ENCODE measurements at places on chromosomes 11 and 22.

DNA sequence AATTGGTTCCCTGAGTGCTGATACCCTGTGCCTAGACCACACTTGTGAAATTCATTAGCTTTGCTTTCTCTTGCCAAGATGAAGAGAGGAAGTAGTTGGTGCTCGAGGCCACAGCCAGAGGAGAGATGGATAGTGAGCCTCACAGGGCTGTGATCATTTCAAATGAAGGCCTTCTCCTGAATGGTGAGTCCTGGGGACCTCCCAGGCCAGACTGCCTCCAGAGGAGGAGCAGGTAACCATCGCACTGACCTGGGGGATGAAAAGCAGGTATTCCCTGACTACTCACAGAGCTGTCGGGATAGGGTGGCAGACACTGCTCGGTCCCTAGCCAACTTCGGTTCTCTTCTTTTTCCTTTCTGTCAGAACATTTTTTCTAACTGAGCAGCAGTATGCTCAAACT lies 4.8 kb upstream of the FXYD6 start:
- no peak for DNase-seq

GRCh38 chr11:65776710-65777141 lies 4.0 kb downstream of the AP5B1 start:
- DNase-seq, result no peak

DNA sequence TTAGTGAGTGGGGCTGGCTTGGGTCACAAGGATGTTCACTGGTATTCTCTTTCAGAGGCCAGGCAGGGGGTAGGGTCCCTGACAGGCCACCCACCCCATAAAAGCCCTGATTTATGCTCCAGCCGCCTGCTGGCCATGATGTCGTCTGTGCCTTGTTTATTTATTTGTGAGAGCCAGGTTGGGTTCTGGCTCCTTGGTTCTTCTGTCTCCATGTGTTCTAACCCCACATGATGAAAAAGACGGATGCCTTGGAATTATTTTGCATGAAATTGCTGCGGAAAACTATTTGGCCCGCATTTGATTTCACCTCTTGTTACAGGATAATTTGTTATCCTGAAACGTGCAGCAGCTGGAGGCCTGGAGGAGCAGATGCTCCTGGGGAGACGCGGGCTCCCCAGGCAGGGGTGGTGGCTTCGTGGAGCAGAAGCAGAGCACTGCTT lies 46.3 kb upstream of the WNT11 start:
- DNase-seq, result no peak

DNA sequence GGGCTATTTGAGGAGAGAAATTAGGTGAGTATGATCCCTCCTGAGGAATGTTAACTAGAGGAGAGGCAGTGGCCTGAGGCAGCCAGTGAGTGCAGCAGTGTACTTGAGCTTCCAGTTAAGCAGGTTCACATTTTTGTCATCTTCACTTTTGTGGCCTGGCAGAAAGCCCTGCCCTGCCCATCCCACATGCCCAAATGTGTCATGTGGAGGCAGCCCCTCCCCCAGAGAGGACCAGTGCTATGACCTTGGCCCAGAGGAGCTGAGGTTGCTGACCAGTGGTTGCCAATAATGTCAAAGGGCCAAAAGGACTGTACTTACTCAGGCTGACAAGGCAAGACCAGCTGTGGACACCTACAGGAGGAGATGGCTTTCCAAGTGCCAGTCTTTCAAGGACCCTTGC lies 17.6 kb upstream of the GRK2 start:
- DNase-seq, result no peak

DNA sequence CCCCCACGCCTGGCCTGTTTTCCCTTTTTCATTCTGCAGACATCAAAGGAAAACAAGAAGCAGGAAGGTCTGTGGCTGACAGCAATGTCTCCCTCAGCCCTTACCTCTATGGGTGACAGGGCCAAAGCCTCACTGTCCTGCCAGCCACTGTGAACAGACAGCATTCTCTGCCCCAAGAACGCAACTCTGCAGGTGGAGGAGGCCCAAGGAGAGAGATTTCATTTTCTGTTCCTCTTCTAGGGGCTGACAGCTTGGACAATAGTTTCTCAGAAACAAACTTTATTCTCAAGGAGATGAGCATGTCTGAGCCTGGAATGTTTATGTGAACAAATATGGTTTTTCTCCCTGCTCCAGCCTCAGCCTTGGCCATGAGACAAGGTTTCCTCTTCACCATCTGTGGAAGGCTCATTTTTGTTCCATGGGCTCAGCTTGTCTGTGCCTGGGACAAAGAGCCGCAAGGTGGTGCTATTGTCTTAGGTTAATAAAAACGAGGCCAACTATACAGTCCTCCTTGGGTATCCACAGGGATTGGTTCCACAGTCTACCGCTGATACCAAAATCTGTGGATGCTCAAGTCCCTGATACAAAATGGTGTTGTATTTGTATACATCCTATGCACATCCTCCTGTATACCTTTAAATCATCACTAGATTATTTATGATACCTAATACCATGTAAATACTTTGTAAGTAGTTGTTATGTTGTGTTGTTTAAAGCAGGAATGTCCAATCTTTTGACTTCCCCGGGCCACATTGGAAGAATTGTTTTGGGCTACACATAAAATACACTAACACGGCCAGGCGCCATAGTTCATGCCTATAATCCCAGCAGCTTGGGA lies 5.8 kb downstream of the PIWIL3 start:
- DNase-seq, result peak; percentile 61

DNA sequence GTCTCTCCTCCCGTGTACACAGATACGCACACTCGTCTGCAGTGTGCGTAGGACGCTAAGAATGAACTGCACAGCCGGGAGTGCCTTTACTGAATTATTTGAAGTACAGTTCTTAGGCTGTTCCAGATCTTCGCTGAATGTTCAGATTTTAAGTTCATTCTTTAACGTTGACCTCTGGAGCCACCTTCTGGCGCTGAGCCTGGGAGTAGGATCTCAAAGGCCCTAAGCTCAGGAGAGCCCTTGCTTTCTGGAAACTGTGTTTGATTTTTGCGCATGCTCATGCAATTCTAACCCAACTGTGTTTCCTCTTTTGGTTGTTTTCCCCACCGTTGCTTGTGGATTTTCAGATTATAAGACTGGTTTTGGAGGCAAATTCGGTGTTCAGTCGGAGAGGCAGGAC lies 22.8 kb downstream of the CTTN start:
- DNase-seq, result no peak

DNA sequence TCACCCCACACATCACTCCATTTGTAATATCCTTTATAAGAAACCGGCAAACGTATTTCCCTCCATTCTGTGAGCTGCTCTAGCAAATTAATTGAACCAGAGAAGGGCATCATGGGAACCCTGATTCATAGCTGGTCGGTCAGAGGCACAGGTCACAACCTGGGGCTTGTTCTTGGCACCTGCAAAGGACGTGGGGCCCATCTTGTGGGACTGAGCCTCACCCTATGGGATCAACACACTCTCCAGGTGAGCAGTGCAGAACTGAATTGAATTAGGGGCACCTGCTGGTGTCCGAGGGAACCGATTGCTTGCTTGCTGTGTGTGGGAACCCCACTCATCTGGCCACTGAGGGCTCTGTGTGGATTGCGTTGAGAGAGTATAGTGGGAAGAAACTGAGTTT lies 145.3 kb downstream of the CTTN start:
- no peak for DNase-seq

DNA sequence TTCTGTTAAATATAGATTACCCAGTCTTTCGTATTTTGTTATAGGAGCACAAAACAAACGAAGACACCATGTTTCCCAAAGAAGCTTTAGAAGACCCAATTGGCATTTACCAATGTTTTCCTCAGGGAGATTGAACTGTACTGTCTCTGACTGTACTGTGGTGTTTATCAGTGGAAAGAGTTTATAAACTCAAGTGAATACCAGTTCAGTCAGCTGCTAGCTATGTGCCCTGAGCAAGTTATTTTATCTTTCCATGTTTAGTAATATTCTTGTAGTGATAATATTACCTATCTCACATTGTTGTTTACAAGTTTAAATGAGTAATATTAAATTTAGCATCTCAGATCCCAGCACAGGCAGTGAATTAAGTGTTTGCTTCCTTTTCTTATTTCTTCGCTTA lies 773.2 kb downstream of the KCNA4 start:
- DNase-seq, result no peak

DNA sequence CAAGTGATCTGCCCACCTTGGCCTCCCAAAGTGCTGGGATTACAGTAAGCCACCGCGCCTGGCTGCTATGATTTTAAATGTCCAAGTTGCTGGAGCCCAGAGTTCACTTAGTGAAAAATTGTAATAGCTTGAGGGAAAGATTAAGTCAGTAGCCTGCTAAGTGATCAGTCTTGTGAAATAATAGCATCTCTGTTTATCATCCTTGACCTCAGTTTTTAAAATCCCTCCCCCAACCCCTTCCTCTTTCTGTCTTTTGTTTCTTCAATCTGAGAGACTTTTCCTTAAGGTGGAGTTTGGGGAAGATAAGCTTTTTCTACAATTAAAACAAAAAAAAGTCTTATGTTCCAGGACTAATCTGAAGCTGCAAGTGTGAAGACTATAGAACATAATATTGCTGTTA lies 6.4 kb downstream of the HIPK3 start:
- peak; percentile 59 for DNase-seq

- no peak for DNase-seq
Observed at GRCh38 chr22:48869788-48870187, 957.9 kb downstream of the BRD1 start.

DNA sequence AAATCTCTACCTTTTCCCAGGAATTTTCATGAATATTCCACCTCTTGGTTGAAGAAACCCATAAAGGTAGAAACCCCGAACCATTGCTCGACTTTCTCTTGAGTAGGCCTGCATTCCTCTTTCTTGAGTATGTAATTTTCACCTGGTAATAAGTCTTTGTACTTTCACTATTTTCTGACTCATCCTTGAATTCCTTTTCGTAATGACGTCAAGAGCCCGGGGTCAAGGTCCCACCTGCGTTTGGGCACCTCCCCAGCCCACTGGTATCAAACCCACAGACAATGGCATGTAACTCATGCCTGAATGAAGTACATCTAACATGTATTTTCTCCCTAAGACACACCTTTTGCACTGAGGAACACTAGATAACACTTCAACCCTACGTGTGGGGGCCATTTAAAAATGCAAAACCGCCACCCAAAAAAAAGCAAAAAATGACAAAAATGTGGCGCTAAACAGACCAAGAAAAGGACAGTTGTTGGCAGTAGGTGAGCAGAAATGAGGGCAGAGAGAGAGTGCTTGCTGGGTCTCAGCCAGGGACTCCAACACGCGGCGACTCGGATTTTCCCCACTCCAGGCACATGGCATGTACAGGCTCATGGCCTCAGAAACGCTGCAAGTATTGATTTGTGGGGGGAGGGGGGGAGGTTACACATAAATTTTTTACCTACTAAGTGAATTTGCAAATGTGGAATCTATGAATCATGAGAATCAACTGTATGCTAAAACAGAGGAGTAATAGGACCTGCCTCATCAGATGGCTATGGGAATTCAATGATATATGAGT lies 4.1 kb upstream of the C11orf24 start:
- DNase-seq, result no peak

- no peak for DNase-seq
Observed at GRCh38 chr11:27279460-27279859, 83.6 kb downstream of the CCDC34 start.

GRCh38 chr11:105786741-105787140 lies 176.9 kb downstream of the GRIA4 start:
- no peak for DNase-seq

GRCh38 chr11:5796541-5796940 lies 5.5 kb upstream of the OR52N1 start:
- DNase-seq, result no peak

- DNase-seq, result peak; percentile 87
Observed at GRCh38 chr11:46346886-46347636, at the start of gene DGKZ. Gene DGKZ (plus strand): TSS chr11:46347463. CDS start chr11:46347660, 197 bp downstream.

GRCh38 chr11:12715941-12716340 lies 41.7 kb downstream of the TEAD1 start:
- no peak for DNase-seq

DNA sequence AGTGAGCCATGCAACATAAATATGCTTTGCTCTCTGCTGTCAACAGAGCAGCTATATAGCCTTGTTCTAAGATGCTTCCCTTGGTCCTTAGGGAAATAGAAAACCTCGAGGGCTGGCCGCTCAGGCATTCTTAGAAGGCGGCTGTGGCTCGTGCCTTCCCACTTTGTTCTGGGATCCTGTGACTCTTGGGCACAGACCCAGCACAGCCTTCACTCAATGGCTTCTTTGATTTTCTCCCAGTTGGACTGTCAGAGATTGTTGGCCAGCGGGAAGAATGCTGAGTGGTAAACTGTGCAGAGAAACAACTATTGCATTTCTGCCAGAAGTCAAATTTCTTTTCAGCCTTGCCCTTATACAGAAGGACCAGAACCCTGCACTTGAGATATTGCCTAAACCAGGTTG lies 9.5 kb upstream of the MICAL2 start:
- DNase-seq, result no peak

DNA sequence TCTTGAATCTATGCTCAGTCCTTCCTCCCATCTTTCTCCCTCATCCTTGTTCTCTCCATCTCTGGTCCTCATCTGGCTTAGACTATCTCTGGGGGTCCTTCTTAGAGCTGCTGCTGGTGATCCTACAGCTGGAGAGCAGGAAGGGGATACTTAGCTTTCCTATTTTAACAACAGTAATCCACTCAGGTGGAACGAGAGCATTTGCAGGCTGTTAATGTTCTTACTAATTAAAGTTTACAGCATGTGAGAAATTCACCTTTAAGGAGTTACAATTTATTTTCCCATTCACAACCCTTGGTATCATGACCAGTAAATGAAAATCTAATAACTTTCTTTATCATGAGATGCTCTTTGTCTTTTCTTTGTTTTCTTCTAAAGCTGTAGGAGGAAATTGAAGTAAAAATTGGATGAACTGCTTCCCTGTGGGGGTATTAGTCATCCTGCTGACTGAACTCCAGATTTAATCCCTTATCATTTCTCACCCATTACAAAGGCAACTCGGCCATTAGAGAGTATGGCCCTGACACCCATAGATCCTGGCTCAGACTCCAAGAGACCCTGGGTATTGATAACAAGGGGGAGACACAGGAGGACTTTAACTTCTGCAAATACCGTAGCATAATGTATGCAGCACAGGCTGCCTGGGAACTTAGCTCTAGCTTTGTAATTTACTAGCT lies 37.6 kb upstream of the MTNR1B start:
- no peak for DNase-seq

- DNase-seq, result no peak
Observed at GRCh38 chr11:119520400-119520799, 97.4 kb upstream of the THY1 start.

GRCh38 chr22:47549741-47550340 lies 787.4 kb downstream of the TBC1D22A start:
- no peak for DNase-seq

GRCh38 chr11:1090600-1091331 lies 16.1 kb downstream of the MUC2 start:
- DNase-seq, result no peak
